Smooth muscle cell of trachea (primary cell): ENCODE measurements at places on chromosomes 6 and 20. TPM values are rescaled to one million over a fixed set of nuclear protein-coding genes. Genes with fewer than 3 reads are reported as not detected.

The ZSCAN26 gene
- 18.7 and 30.7 TPM in 2 replicates for total RNA-seq

The SIRPD gene
- total RNA-seq, result not detected in 2 replicates

The ZNF76 gene
- 20.9 and 21.0 TPM in 2 replicates for total RNA-seq

The BTNL2 gene
- not detected in 2 replicates for total RNA-seq

The TMEM74B gene
- total RNA-seq, result 0.15 TPM in 1 of 2 replicates, not detected in the other

The AVP gene
- total RNA-seq, result not detected in 2 replicates
